ENCODE measurements at places on chromosomes 2 and 18.

GRCh38 chr2:160096409-160096808 lies 34.0 kb upstream of the PLA2R1 start:
- no peak for DNase-seq

GRCh38 chr2:172333235-172333977 lies 94.0 kb upstream of the ITGA6 start:
- DNase-seq, result no peak

DNA sequence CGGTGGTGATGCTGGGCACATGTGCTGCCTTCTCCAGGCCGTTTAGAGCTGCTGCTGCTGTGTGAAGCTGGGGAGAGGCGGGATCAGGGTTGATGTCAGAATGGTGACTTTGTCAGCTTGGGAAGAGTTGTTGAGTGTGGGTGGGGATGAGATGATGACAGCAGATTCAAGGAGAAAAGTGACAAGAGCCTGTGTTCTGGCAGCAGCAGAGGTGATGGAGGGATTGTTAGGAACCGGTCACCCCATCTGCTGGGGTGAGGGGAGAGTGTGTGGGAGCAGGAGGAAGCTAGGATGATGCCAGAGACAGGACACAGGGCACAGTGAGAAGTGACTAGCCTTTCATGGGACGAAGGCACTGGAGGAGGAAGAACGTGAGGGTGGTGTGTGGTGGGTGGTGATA lies 345.5 kb downstream of the RNF144A start:
- no peak for DNase-seq

DNA sequence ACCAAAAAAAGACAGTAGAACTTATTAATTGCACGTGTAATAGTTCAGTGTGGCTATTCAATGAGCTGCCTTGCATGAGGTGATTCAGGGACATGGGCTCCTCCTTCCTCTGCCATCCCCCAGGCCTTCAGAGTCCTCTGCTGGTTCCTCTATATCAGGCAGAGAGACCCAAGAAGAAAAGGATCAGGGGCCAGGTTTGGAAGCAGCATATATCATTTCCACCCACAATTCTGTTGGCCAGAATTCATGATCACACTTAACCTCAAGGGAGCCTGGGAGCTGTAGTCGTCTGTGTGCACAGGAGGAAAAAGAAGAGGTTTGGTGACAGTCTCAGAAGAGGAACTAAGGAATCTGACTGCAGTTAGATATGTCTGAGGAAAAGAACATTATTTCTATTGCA lies 114.0 kb upstream of the GLS start:
- peak; percentile 99 for DNase-seq

- no peak for DNase-seq
Measured at GRCh38 chr2:195413422-195413821, 243.6 kb upstream of the SLC39A10 start.

DNA sequence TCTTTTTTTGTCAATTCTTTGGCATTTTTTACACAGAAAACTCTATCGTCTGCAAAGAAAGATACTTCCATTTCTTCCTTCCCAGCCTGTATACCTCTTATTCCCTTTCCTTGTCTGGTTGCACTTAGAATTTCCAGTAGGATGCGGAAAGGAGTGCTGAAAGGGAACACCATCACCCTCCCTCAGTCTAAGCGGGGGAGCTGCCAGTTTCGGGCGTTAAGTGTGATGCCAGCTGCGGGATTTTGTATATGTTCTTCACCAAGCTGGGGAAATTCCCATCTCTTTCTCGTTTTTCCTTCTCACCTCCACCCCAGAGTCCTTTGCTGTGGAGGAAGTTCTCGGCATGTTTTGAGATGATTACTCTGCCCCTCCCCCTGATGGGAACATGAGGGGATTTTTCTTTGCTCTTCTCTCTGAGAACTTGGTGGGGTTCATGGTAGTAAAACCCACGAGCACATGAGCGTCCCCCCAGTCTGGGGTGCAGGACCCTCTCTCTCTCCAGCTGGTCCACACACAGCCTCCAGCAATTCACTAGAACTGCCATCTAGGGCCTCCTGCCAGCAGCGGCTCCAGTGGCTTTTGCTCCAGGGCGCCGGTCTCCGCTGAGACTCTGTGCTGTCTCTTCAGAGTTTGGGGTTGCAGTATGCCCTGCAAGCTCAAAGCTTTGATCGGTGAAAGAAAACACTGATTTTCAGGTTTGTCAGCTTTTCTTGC lies 15.5 kb downstream of the AQP12A start:
- DNase-seq, result no peak

GRCh38 chr18:9926977-9927376 lies 13.2 kb downstream of the VAPA start:
- no peak for DNase-seq

GRCh38 chr2:43201497-43201896 lies 24.9 kb downstream of the ZFP36L2 start:
- peak; percentile 90 for DNase-seq

DNA sequence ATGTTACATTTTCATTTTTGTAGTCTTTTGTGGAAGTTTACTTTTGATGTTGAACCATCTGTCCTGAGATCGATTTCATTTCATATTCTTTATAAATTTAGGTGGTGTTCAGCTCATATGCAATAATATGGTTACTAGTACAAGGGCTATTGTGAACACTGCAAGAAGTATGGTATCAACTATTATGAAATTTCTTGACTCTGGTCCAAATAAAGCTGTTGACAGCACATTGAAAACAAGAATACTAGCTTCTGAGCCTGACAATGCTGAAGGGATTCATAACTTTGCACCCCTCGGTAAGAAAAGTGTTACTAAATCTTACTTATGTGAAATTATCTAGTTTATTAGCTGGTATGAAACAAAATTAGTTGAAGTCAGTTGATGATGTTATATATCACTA lies 124.9 kb upstream of the TTC27 start:
- DNase-seq, result no peak

- DNase-seq, result no peak
Measured at GRCh38 chr2:86249579-86250391, 50.5 kb downstream of the MRPL35 start.

GRCh38 chr2:181646415-181646987 lies 10.4 kb downstream of the CERKL start:
- DNase-seq, result no peak

- no peak for DNase-seq
Measured at GRCh38 chr2:238409341-238410199, 17.2 kb upstream of the ASB1 start.

GRCh38 chr2:21996339-21996738 lies 872.6 kb downstream of the TDRD15 start:
- DNase-seq, result no peak

DNA sequence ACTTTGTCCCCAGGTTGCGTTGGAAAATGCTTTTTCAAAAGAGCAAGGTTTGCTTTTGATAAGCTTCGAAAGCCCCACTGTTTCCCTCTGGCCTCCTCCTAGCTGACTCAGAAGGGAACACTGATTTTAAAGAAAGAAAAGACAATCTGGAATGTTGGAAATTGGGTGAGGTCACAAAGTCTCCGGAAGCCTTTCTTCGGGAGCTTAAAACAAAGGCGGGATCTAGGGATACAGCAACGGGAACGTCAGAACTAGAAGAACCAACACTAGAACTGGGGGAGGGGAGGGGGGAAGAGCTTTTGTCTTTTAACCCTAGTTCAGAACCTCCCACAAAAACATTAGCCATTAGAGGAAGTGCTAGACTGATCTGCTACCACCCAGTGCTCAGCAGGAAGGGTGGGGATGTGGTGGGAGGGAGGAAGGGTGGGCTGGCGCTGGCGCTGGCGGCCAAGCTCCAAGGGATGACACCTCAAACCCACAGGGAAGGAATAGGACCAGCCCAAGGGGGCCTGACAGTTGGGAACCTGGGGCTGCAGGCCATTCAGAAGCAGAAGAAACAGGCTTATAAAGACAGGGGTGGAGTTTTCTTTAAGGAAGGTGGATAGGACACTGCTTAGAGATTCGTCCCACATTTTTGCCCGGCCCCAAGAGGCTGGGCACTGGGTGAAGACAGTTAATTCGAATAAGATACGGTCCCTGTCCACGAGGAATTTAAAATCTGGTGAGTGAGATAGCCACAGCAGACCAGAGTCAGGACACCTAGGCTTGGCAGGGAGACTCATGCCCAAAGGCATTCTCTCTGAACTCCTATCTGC lies 1.7 kb downstream of the TMSB10 start:
- DNase-seq, result peak; percentile 97

GRCh38 chr2:31383471-31384153 lies 30.9 kb downstream of the XDH start:
- no peak for DNase-seq

GRCh38 chr18:3012136-3013023 lies 564 bp downstream of the LPIN2 start:
- DNase-seq, result no peak

DNA sequence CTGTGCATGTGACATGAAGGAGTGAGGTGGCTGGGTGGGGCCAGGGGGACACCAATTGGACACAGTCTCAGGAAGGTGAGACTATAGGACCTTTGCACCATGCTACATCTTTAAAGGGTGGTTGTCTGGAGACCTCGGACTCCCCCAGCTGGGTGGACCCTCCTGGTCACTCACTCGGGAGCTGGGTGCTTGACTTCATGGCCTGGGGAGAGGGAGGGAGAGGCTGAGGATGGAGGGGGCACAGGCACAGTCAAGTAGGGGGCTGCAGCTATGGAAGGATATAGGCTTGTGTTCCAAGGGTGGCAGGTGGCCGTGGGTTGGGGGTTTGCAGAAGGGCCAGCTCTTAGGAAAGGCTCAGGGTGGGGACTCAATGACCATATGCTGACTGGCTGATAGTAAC lies 7.1 kb upstream of the CELF4 start:
- no peak for DNase-seq

DNA sequence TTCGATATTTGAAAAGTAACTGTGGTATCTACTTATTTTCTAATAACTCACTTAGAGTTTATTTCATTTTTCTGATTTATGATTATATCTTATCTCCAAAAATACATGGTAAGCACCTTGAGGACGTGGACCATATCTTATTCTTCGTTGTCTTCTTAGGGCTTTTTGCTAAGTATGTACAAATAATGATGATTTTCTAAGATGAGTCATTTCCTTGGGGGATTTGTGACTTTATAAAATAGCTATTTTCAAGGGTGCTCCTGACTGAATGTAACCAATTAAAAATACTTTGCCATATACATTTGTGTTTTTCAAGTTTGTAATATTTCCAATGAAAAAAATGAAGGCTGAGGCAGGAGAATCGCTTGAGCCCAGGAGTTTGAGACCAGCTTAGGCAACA lies 56.3 kb downstream of the GREB1L start:
- DNase-seq, result no peak

- no peak for DNase-seq
Measured at GRCh38 chr2:72198532-72199241, 51.0 kb upstream of the CYP26B1 start.

DNA sequence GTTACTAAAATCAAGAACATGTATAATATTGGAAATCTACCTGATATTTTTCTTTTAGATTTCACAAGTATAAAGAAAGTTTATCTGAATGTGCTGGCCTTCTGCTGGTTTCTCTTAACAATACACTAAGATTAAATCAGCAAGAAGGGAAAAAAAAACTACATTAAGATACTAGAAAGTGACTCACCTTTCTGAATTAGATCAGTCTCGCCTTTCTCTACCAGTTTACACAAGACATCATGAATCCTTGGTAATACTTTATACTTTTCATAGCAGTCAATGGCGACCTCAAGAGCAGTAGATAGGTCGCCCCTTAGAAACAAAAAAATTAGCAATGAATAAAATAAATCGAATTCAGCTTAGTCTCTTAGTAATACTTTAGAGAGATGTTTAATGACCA lies 61.2 kb downstream of the LRPPRC start:
- no peak for DNase-seq

- no peak for DNase-seq
Measured at GRCh38 chr2:219218217-219218731, 484 bp downstream of the ABCB6 start.

DNA sequence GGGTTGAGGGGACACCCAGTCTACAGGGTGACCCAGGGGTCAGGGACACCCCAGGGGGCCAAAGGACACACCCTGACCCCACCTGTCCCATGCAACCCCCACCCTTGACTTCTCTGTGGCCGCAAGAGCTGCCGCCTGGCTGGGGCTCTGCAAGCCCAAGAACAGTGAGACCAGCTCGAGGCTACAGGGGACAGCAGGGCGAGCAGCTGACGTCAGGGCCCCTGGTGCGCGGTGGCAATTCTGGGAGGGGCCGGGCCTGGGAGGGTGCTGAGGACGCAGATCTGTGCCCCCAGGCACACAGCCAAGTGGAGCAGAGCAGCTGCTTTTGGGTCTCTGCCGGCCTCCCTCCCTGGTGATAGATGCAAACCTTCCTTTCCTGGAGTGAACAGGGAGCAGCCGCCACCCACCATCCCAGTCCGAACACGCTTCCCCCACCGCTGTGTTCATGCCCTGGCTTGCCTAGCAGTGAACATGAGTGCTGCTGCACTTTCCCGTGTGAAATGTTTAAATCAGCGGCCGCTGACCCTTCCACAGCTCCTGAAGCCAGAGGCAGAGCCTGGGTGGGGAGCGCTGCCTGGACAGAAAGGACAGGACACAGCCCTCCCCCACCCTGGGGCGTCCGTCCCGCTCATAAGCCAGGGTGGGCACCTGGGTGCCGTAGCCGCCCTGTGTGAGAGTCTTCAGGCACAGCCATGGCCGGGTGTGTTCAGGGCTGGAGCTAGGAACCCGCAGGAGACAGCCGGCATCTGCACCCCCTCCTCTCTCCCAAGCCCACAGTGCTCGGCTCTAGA lies 46.9 kb downstream of the SLC66A2 start:
- DNase-seq, result no peak

DNA sequence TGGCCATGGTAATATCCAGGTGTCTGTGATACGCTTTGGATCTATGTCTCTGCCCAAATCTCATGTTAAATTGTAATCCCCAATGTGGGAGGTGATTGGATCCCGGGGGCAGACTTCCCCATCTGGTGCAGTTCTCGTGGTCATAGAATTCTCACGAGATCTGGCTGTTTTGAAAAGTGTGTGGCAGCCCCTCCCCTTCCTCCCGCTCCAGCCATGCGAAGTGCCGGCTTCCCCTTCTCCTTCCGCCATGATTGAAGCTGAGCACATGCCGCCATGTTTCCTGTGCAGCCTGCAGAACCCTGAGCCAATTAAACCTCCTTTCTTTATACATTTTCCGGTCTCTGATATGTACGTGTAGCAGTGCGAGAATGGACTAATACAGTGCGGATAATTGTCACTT lies 42.5 kb downstream of the GPC1 start:
- no peak for DNase-seq

DNA sequence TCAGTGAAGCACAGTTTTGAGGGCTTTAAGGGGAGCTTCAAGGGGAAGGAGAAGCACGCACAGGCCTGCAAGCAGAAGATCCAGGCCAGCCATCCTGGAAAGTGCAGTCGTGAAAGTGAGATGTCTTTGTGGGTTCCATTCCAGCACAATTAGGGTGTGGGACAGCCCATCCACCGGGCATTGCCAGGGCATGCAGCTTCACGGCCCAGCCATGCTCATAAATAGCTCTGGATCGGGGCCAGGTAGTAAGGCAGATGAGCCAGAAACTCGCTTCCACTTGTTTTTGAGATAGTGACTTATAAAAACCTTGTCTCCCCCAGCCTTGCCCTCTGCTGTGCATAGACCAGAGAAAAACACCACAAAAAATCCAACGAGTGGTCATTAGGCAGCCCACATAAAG lies 21.0 kb downstream of the KDSR start:
- no peak for DNase-seq

DNA sequence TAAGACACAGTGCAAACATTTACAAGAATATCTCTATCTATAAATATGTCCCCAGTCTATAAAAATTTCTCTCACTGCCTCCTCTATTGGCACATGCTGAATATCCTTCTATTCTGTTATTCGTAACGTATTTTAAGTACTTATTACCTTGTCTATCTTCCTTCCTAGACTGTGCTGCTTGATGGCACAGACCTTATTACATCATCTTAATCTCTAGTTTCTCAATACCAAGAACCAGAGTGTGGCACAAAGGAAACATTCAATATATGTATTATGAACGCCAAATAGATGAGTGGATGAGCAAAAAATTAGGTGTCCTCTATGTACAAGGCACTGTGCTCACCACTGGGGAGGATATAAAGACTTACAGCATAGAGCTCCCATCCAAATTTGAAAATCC lies 282.8 kb downstream of the NBAS start:
- DNase-seq, result no peak
